ENCODE measurements at places on chromosomes 7 and 10.

GRCh38 chr10:101224910-101225823 is 4.1 kb downstream of the LBX1 start:
- DNase-seq = no peak

DNA sequence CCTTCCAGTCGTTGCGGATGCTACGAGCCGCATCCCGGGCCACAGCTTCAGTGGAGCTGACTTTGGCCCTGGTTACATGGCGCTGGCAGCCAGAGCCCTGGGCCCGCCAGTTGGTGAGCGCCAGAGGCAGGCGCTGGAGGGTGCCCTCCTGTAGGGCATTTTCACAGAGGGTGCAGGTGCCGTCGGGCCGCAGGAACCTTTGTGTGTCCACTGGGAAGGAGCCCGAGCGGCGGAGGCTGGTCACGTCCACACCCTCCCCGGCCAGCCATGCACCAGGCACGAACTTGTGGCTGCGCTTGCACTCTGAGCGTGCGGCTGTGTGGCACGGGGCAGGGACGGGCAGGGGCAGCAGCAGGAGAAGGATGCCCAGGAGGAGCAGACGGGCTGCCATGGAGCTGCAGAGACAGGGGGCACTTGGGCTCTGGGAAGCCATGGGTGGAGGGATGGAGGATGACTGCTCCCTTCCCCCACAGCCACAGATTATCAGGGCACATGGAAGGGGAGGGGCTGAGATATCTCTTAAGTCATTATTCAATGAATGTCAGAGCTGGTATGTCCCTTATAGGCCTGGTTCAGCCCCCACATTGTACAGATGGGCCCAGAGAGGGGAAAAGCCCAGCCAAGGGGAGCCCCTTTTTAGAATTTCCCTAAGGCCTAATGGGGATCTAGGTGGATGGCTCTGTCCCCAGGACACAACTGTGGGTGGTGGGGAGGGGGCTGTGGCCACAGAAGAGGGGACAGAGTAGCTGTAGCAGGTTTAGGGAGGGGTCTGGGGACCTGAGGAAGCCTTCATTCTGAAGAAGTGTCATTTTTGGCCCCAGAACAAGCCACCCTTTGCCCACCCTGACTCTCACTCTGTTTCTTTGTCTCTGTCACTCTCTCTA is 1.8 kb downstream of the PRF1 start:
- no peak for DNase-seq

DNA sequence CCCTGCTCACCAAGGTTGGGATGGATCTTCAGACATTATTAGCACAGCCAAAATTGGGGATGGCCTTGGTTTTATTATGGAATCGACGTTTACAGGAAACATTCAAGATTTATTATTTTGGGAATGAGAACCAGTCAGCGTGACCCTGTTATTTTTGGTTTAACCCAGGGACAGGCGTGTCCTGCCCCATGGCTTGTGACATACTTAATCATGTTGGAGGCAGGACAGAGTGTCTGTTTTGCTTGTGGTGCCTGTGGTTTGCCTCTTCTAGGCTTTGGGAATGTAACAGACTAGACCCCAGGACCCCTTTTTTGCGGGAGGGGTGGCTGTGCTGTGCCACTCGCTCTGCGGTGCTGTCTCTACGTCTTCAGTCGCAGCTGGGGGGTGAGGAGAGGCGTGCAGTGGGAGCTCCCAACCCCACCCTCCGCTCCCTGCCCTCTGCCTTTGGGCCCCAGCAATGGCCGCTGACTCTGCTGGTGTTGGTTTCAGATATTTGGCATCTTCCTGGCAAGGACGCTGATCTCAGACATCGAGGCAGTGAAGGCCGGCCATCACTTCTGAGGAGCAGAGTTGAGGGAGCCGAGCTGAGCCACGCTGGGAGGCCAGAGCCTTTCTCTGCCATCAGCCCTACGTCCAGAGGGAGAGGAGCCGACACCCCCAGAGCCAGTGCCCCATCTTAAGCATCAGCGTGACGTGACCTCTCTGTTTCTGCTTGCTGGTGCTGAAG is 20.1 kb upstream of the SH2D4B start:
- DNase-seq = no peak

GRCh38 chr10:100076750-100077149 is 4.9 kb downstream of the CPN1 start:
- no peak for DNase-seq

DNA sequence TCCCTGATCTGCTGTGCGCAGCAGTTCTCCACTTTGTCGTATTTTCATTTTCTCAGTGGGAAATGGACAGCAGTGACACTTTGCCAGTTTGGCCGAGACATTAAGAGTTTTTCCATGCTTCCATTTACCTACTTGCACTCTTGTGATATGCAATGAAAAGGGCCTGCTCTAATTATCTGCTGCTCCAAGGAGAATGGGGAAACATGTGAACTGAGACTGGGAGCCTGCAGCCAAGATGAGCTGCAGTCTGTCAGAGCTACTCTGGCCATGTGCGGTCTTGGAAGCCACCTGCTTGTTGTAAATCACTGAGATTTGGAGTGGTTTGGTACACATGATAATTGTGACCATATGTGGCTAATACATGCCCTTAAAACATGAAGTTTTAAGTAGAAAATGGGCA is 586.6 kb upstream of the POT1 start:
- DNase-seq = no peak

DNA sequence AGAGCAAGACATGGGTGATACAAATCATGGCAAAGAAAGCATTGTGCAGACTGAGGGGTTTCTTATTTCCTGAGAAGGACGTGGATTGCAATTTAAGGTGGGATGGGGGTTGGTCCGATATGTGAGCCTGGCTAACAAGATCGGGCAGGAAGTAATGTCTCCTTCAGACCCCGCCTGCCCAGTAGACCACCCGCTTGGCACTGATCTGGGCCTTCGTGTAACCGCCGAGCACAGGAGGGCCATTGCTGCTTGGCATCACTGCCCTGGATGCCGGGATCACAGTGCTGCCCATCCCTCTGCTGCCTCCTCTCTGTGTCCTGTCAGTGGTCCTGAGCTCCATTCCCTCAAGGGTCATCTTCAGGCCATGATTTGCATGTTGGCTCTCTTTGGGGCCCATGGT is 214.6 kb upstream of the ZNF32 start:
- DNase-seq = no peak

GRCh38 chr10:68871731-68872342 is 29.3 kb upstream of the DDX50 start:
- DNase-seq = no peak

GRCh38 chr10:95896071-95896850 is 11.5 kb upstream of the CC2D2B start:
- DNase-seq = no peak

GRCh38 chr10:28677888-28678686 is 766 bp downstream of the BAMBI start:
- DNase-seq = peak; percentile 32

GRCh38 chr10:43210556-43210955 is 56.3 kb downstream of the RASGEF1A start:
- DNase-seq = no peak

DNA sequence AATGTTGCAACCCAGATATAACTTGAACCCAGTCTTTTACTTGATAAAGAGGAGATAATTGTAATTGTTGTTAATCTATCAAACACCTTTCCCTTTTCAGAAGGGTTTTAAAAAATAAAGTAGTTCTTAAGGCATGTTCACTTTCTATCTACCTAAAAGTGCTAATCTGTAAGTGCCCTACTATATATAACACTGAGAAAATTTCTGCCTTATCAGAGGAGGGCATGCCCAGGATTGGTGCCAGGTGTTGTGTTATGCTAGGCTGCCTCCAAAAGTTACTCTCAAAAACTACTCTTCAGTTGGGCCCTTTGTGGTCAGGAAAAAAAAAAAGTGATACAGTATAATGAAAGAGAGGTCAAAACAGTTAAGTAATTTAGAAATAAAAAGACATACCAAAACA is 36.3 kb downstream of the SMNDC1 start:
- peak; percentile 23 for DNase-seq

- DNase-seq = no peak
These were observed 349.4 kb downstream of the EXOC4 start for GRCh38 chr7:133602291-133602690.

GRCh38 chr7:70042533-70042932 is 444.3 kb downstream of the AUTS2 start:
- DNase-seq = no peak

- no peak for DNase-seq
These were observed 586.4 kb downstream of the GATA3 start for GRCh38 chr10:8640878-8641277.

DNA sequence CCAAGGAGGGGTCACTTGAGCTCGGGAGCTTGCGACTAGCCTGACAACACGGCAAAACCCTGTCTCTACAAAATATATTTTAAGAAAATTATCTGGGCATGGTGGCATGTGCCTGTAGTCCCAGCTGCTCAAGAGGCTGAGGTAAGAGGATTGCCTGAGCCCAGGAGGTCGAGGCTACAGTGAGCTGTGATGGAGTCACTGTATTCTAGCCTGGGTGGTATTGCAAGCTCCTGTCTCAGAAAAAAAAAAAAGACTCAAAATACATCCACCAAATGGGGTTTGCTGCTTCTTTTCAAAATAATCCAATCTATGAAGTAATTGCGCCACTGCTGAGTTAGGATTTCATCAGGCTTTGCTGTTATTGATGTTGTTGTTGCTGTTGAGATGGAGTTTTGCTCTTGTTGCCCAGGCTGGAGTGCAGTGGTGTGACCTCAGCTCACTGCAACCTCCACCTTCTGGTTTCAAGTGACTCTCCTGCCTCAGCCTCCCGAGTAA is 11.1 kb upstream of the VIM start:
- no peak for DNase-seq

- DNase-seq = no peak
These were observed 6.6 kb downstream of the DMBT1 start for GRCh38 chr10:122567056-122567660.

GRCh38 chr7:39923091-39923490 is 27.0 kb upstream of the CDK13 start:
- DNase-seq = no peak

DNA sequence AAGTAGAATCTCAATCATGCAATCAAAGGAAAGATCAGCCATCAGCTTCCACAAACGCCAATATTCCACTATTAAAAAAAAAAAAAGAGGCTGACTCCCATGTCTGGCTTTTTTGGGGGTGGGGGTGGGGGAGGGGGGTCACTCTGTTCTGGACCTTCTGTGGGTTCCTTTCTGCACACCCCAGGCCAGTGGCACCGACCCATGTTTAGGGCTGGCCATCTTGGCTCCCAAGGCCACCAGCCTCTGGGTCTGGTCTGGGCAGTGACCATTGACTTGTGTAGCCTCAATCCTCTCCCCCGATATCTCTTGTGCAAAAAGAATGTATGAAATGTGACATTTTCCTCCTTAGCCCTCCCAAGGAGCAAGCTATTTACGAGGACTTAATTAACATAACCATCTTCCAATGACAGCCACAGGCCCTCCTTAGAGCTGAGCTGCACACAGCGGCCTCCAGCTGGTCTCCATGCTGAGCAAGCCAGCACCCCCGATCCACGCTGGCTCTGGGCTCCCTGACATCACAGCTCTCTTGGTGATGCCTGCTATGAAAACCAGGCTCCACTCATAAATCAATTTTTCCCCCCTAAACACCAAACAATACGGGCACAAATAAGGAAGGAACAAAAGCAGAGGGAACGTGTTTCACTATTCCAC is 100.1 kb downstream of the ZRANB1 start:
- no peak for DNase-seq

- DNase-seq = peak; percentile 36
These were observed 660 bp downstream of the ANKRD16 start for GRCh38 chr10:5888843-5889623.

GRCh38 chr7:65216469-65216868 is 157.2 kb upstream of the ZNF92 start:
- DNase-seq = peak; percentile 32

- no peak for DNase-seq
These were observed 532.0 kb downstream of the GATA3 start for GRCh38 chr10:8586504-8586903.

- DNase-seq = no peak
These were observed 87.9 kb downstream of the SLC37A3 start for GRCh38 chr7:140310337-140311002.

DNA sequence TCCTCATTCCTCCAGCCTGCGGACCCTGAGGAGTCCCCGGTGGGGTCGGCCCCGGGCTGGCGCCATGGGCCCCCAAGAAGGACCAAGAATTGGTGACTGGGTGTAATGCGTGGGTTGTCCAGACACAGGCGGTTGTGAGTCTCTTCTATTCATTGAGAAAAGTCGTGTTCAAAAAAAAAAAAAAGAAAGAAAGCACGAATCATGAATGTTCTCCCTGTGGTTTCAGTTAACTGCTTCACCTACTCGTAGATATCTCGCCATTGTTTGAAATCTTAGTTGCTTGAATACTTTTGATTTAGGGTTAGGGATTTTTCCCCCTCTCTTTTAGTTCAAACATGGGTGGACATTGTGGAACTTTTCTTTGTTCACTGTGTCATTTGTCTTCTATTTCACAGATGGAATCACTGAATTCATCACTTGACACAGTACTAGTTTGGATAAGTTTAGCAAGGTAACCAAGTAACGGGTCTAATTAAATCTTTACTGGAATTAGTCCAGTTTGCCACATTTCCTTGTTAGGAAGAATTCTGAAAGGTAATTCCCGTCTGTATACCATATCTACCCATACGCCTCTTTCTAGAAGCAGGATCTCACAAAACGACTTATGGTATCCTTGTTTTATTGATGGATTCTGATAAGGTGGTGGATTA is 775 bp downstream of the STARD3NL start:
- DNase-seq = no peak

GRCh38 chr7:139647814-139648390 is 124.4 kb downstream of the CLEC2L start:
- no peak for DNase-seq

DNA sequence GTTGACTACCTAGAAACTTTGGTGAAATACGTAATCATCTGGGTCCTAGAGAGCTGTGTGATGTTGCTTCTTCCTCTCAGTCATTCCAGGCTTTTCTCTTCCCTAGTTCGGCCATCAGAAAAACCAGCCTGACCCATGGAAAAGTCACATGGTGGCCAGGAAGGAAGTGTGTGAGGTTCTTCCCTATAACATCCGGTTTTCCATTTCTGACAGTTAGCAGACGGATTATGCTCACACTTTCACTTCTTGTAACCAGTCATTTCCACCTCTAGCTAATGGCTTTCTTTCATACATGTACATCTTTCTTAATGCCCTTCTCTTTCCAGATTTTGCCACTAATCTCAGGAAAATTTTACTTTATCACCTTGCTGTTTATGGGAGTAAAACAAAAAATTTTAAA is 110.0 kb upstream of the GLCCI1 start:
- DNase-seq = no peak

DNA sequence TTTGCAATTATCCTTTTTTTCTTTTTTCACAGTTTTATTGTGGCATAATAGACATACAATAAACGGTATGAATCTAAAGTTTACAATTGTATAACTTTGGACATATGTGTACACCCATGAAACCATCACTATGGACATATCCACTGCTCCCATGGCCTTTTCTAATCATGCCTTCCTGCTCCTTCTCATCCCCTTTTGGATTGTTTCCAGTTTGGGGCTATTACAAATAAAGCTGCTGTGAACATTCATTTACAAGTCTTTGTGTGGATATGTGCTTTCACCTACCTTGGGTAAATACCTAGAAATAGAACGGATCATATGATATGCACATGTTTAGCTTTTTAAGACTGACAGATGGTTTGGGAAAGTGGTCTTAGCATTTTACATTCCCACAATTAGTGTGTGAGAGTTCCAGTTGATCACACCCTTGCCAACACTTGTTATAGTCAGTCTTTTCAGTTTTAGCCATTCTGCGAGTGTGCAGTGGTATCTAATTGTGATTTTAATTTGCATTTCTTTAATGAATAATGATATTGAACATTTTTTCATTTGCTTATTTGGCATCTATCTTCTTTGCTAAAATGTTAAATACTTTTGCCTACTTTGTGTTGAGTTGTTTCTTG is 120.9 kb upstream of the KAT6B start:
- no peak for DNase-seq

Measured in heart right ventricle (tissue), 16 donors.